ENCODE measurements at places on chromosomes 3 and 15.

GRCh38 chr3:179772297-179772696, 119.5 kb downstream of the USP13 start:
- DNase-seq = no peak

GRCh38 chr15:60325905-60326304, 71.9 kb downstream of the ANXA2 start:
- no peak for DNase-seq

DNA sequence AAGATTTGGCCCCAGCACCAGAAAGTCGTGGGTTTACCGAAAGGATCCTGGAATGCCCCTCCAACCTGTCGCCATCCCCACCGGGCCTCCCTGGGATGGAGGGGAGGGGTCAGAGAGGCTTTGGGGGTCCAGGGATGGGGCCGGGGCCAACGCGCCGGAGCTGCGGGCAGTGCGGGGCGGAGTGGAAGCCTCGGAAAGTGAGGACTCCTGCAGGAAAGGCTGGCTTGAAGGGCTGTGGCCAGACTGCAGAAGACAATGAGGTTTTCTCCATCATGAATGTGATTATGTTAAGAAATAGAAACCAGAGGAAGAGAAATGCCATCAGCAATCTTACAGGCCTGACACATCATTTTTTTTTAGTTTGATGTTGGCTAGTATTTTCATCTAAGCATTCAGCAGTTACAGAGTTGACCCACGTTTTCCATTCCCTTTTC, 738 bp downstream of the YEATS2 start:
- no peak for DNase-seq

GRCh38 chr15:57458356-57458781, 82.1 kb downstream of the CGNL1 start:
- no peak for DNase-seq

DNA sequence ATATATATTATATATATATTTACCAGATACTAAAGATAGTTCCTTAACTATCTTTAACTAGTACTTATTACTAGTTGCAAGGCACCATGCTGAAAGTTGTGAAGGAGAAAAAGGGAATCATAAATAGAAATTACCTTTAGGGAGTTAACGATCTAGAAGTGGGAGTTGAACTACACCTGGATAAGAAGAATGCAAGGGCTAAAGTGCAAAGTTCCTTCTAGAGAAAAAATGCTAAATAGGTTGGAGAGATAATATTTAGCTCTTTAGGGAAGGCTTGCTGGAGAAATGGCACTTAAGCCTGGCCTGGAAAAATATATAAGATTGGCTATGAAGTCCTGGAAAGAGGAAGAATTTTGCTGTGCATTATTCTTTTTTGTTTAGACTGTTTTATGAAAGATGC, 130.6 kb upstream of the IGSF10 start:
- DNase-seq = no peak
